ENCODE measurements at places on chromosomes 7 and 10. TPM values are rescaled to one million over a fixed set of nuclear protein-coding genes. Genes with fewer than 3 reads are reported as not detected.

The LLCFC1 gene
- not detected for total RNA-seq

The SAMD9L gene
- total RNA-seq = 0.89 TPM

The SPDYE16 gene
- not detected for total RNA-seq

The SAP25 gene
- total RNA-seq = 0.39 TPM

The SFRP5 gene
- 1.8 TPM for total RNA-seq

Data from A549 treated with GW870086 at 1 μM for 4 hours (cell line).